ENCODE measurements at places on chromosomes 16 and 17. TPM values are rescaled to one million over a fixed set of nuclear protein-coding genes. Genes with fewer than 3 reads are reported as not detected.

Gene GPR179
- not detected for total RNA-seq

Gene NPIPB6
- 4.5 TPM for total RNA-seq

Gene TEX14
- not detected for total RNA-seq

Gene CA4
- 3.3 TPM for total RNA-seq

Gene SLC52A1
- total RNA-seq = not detected

Gene TMEM220
- 9.2 TPM for total RNA-seq

Gene CARD14
- total RNA-seq = 4.4 TPM

Gene CPD
- 64.9 TPM for total RNA-seq

Gene SMTNL2
- total RNA-seq = 2.5 TPM

Gene HIC1
- total RNA-seq = 64.7 TPM

Gene CEP112
- 26.5 TPM for total RNA-seq

Gene CYGB
- total RNA-seq = 46.9 TPM

Gene NHLRC4
- total RNA-seq = 2.5 TPM

Gene NEURL4
- total RNA-seq = 40.2 TPM

Gene TPSD1
- total RNA-seq = not detected

Gene PLXDC1
- 40.0 TPM for total RNA-seq

Gene LYRM9
- 49.6 TPM for total RNA-seq

Gene PRAC1
- total RNA-seq = not detected

Gene EXOC3L1
- total RNA-seq = 3.9 TPM

Gene GP1BA
- total RNA-seq = not detected

Gene GSDMA
- total RNA-seq = 0.20 TPM

Gene KRTAP1-1
- not detected for total RNA-seq

Gene CLEC19A
- total RNA-seq = not detected

Gene TCAP
- total RNA-seq = 0.59 TPM

Gene MYH8
- not detected for total RNA-seq

Gene ARL5C
- not detected for total RNA-seq

Gene HEATR9
- not detected for total RNA-seq

Measured in tibial nerve (tissue), 4 donors.